ENCODE measurements at places on chromosomes 13 and 19. TPM values are rescaled to one million over a fixed set of nuclear protein-coding genes. Genes with fewer than 3 reads are reported as not detected.

DNA sequence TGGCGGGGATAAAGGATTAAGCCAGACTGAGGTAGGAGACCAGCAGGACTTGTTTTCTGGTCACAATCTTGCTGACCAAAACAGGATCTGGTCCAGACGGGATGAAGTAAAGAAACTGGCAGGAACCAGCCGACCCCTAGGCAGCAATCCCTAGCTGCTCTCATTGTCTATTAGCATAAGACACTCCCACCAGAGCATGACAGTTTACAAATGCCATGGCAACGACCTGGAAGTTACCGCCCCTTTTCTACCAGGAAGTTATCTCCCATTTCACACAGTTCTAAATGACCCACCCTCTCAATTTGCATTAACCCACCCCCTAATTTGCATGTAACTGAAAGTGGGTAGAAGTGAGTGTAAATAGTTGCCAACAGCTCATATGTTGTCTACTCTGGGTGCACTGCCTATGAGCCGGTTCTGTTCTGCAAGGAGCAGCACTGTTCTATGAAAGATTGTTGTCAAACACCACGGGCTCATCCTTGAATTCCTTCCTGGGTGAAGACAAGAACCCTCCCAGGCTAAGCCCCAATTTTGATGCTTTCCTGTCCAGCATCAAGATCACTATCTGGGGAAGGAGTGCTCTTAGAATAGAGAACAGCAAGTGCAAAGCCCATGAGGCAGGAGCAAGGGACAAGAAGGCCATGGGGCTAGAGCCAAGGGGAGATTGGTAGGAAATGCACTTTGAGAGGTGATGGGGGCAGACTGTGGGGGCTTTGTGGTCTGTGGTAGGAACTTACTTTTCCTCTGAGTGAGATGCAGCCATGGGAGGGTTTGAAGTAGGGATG lies 13.9 kb upstream of the FBXO27 start:
- no peak for DNase-seq

- DNase-seq, result no peak
Measured at GRCh38 chr19:23698711-23699520, 11.9 kb upstream of the ZNF675 start.

- DNase-seq, result no peak
Measured at GRCh38 chr19:49073514-49074378, 1.2 kb upstream of the KCNA7 start.

- peak; percentile 22 for DNase-seq
Measured at GRCh38 chr13:113629866-113630265, 28.1 kb downstream of the ATP4B start.

DNA sequence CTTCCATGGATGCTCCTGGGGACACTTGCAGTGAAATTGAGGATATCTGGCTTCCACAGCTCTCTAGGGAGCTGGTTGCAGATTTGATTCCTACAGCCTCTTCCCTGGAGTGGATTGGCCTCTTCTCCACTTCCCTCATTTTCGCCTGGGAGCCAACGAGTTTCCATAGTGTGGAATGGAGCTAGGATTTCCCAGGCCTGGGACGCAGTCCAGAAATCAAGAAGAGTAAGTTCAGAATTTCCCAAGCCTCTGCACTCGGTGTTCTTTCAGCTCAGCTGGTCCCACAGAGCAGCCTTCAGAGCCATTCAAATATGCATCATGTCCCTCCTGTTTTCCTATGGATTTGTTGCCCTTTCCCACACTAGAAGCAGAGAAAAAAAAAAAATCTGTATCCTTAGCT lies 68.2 kb downstream of the RAP2A start:
- DNase-seq, result no peak

GRCh38 chr13:106143392-106143791 lies 392.1 kb downstream of the EFNB2 start:
- DNase-seq, result no peak

The INSL3 gene
- total RNA-seq, result not detected

The ZNF749 gene
- 6.7 TPM for total RNA-seq

DNA sequence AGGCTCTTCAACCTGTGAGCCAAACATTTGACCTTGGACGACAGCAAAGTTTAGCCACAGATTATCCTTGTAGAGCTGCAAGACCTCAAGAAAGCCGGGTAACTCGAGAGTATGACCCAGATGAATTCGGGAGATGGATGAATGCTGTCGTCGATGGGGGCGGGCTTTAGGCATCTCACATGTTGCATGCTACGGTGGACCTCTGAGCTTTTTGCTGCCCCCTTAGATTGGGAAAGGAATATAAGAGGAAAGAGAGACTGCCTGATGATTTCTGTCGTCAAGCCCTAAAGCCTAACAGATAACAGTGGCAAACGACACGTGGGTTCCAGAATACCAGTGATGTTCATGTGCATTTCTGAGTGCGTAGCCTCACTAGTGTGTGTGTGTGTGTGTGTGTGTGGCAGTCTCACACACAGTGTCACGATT lies 730 bp upstream of the ABCC4 start:
- DNase-seq, result no peak

The RNF225 gene
- not detected for total RNA-seq

DNA sequence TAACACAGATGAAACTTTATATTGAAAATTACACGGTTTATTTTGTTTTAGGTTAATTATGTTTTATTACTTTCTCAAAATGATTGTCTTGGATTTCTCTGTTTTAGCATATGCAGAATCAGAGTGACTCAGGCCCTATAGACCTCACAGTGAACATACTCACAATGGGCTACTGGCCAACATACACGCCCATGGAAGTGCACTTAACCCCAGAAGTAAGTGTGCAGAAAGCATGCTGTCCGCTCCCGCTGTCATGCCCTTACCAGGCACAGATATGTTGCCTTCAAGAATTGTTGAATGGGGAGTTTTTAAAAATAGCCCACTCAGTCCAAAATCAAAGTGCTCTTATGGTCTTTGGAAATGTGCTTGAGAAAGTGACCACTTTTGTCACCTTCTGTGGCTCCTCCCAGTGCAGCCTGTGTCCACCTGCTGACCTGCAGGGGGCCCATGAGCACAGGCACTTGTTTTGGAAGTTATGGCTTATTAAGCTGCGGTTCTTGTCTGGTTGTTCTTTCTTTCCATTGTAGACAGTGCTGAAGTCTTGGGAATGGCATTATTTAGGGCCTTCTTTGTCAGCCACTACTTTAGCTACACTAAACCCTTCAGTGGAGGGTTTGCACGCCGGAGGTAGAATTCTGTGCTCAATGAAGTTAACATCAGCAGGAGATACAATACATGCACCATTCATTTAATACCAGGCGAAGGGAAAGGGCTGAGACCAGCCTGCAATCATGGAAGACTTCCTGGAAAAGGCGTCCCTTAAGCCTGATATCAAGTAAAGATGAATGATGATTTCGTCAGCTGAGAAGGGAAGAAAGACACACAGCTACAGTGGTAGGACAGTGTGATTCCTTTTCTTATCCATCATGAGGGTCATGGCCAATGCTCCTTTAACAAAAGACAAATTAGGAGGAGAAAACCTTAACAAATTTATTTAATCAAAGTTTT lies 36.7 kb downstream of the CUL4A start:
- DNase-seq, result no peak

The ZNF547 gene
- 3.4 TPM for total RNA-seq

GRCh38 chr13:50352720-50353480 lies 337.7 kb downstream of the KCNRG start:
- no peak for DNase-seq

DNA sequence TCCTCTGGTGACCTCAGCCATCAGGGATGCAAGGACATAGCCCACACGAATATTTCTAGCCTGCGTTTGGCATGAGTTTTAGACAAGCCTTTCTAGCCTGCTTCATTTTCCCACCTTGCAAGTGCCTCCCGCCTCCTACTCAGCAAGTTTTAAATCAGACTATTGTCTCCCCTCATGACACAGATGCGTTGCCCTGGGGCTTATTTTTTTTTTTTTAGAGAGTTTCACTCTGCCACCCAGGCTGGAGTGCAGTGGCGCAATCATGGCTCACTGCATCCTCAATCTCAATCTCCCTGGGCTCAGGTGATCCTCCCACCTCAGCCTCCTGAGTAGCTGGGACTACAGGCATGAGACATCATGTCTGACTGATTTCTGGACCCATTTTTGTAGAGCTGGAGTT lies 14.6 kb downstream of the GJB2 start:
- DNase-seq, result no peak

The ZNF790 gene
- total RNA-seq, result 7.6 TPM

The NLRP5 gene
- not detected for total RNA-seq

- DNase-seq, result no peak
Measured at GRCh38 chr19:2237051-2237868, 636 bp downstream of the SF3A2 start.

- DNase-seq, result no peak
Measured at GRCh38 chr19:38978326-38978689, 2.8 kb upstream of the FBXO17 start.

All from lower lobe of right lung (tissue), 2 donors.